ENCODE measurements at places on chromosomes 12 and 14. TPM values are rescaled to one million over a fixed set of nuclear protein-coding genes. Genes with fewer than 3 reads are reported as not detected.

DPPA3 gene
- total RNA-seq: not detected

ZDHHC22 gene
- not detected for total RNA-seq

ASB2 gene
- total RNA-seq: 2.0 TPM

NEUROD4 gene
- total RNA-seq: not detected

KRT6C gene
- total RNA-seq: not detected

SPX gene
- total RNA-seq: 11.2 TPM

CLEC12A gene
- total RNA-seq: 33.7 TPM

GAPDH gene
- total RNA-seq: 2,093 TPM

A2ML1 gene
- total RNA-seq: not detected

SELPLG gene
- total RNA-seq: 36.8 TPM

RNASE4 gene
- total RNA-seq: 5.7 TPM

A2M gene
- total RNA-seq: not detected

FGF23 gene
- not detected for total RNA-seq

SERPINA10 gene
- total RNA-seq: not detected

KRT75 gene
- total RNA-seq: not detected

CDC42BPB gene
- total RNA-seq: 14.1 TPM

MGAT2 gene
- 37.0 TPM for total RNA-seq

RFX4 gene
- not detected for total RNA-seq

MYF5 gene
- not detected for total RNA-seq

ACOT4 gene
- 0.42 TPM for total RNA-seq

CYP46A1 gene
- total RNA-seq: 0.10 TPM

SLC8A3 gene
- total RNA-seq: 1.0 TPM

OR6C6 gene
- not detected for total RNA-seq

BDKRB2 gene
- total RNA-seq: under 0.01 TPM

LYZ gene
- 5,492 TPM for total RNA-seq

INHBC gene
- 0.10 TPM for total RNA-seq

NRIP2 gene
- total RNA-seq: not detected

ZCRB1 gene
- total RNA-seq: 20.1 TPM

ACOT6 gene
- total RNA-seq: not detected

IRAK3 gene
- 57.5 TPM for total RNA-seq

OTOGL gene
- total RNA-seq: not detected

BEST3 gene
- 0.31 TPM for total RNA-seq

CLEC1B gene
- 14.2 TPM for total RNA-seq

SYT1 gene
- 2.5 TPM for total RNA-seq

Data from mononuclear cell (primary cell).